NCI-H510A (cell line): ENCODE measurements at places on chromosomes 3 and 15.

- DNase-seq = no peak
Measured at GRCh38 chr3:163916596-163917560, 1161.4 kb downstream of the SI start.

GRCh38 chr3:86989006-86989405 is 1.9 kb downstream of the VGLL3 start:
- no peak for DNase-seq

- DNase-seq = peak; percentile 45
Measured at GRCh38 chr3:185332026-185332735, 30.8 kb upstream of the MAP3K13 start.

DNA sequence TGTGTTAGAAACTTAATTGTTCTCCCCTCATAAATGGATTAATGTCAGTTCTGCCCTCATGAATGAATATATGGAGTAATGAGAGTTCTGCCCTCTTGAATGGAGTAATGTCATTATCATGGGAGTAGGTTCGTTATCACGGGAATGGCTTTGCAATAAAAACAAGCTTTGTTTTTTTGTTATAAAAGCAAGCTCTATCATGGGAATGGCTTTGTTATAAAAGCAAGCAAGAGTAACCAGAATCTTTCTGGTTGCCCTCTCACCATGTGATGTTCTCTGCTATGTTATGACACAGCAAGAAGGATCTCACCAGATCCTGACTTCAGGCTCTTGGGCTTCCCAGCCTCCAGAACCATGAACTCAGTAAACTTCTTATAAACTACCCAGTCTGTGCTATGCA is 38.4 kb upstream of the UBL7 start:
- DNase-seq = no peak

DNA sequence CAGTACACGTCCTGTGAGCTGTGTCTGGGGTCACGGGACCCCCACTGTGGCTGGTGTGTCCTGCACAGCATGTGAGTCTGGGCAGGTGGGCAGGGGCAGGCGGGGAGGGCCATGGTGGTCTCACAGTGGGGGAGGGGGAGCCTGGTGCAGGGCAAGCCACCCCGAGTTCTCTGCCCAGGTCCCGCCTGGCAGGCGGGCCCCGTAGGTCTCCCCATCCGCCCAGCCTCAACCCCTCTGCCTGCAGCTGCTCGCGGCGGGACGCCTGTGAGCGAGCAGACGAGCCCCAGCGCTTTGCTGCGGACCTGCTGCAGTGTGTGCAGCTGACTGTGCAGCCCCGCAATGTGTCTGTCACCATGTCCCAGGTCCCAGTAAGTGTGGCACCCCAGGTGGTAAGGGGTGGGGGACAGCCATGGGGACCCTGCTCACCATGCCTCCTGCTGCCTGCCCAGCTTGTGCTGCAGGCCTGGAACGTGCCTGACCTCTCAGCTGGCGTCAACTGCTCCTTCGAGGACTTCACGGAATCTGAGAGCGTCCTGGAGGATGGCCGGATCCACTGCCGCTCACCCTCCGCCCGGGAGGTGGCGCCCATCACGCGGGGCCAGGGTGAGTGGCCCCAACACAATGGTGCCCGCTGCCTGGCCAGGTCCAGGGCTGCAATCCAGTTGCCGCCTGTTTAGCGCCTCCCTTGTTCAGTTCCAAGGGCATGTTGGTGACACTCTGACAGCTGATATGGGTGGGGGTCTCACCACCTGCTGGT is 21.9 kb downstream of the PLXNA1 start:
- no peak for DNase-seq

GRCh38 chr15:25422021-25422420 is 16.8 kb downstream of the UBE3A start:
- DNase-seq = no peak

GRCh38 chr3:49434731-49435130 is 5.6 kb upstream of the NICN1 start:
- no peak for DNase-seq

DNA sequence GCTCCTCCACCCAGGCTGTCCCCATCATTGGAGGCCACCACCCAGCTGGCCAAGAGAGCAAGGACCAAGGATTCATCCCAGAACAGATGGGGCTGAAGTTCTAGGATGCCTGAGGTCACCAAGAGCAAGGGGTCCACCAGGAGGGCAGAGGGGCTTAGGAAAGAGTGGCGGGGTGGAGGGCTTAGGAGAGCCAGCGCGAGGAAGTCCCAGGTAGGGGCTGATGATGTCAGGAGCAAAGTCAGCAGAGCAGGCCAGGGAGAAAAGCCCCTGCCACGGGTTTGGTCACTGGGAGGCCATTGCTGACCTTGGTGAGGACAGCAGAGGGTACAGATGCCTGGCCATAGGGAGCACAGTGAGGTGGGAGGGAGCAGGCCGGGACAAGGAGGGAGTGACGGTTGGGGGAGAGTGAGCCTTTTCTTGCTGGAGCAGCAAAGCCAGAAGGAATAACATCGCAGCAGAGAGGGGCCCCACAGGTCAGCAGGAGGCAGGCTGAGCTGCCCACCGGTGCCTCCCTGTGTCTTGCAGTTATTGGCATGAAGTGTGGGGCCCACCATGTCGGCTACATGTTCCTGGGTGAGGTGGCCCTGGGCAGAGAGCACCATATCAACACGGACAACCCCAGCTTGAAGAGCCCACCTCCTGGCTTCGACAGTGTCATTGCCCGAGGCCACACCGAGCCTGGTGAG is 5.2 kb downstream of the PARP3 start:
- no peak for DNase-seq

DNA sequence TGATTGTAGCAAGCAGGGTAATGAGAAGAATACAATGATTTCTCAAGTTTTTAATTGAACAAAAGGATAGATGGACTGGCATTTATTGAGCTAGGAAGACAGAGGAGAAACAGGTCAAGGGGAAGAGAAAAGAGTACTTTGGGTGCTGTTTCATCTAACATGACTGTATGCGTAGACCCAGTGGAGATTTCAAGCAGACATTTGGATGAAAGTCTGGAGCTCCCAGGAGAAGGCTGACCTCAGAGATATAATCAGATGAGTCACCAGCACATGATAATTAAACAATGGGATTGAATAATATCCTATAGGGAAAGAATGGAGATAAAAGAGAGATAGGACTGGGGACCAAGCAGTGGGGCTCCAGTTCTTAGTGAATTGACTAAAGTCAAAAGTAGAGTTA is 194.9 kb downstream of the ARRDC4 start:
- DNase-seq = no peak

GRCh38 chr3:168548719-168549118 is 453.0 kb upstream of the GOLIM4 start:
- DNase-seq = no peak

DNA sequence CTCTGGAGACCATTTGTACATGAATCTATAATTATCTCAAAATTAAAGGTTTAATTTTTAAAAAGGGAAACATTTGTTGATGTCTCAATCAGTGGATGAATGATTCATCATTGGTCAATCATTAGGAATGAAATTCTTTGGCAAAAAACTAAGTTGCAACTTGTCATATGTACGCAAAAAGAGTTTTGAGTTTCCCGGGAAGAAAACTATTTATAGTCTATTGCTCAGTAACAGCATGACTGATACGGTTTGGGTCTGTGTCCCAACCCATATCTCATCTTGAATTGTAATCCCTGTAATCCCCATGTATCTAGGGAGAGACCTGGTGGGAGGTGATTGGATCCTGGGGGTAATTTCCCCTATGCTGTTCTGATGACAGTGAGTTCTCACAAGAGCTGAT is 765.8 kb upstream of the ROBO1 start:
- no peak for DNase-seq

DNA sequence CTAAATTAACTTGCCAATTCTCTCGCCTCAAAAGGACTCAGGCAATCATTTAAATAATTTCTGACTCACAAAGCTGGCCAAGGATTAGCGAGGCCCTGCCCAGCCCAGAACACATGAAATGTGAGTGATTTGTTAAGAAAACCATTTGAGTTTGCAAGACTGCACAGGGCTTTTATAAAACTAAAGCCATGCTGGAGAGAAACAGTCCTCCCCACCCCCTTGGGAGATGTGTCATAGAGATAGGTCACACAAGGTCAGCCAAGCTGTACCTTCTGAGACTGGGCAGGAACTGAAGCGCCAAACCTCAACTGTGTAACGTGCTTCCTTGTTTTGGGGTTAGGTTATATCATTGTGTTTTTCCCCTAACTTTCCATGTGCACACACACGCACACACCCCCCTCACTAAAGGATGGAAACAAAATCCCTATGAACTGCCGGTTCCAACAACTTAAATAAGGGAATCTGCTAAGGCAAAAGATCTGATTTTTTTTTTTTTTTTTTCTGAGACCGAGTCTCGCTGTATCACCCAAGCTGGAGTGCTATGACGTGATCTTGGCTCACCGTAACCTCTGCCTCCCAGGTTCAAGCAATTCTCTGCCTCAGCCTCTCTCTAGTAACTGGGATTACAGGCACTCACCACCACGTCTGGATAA is 8.1 kb downstream of the SPATA12 start:
- DNase-seq = no peak

- no peak for DNase-seq
Measured at GRCh38 chr3:171803044-171803443, 7.2 kb downstream of the PLD1 start.

DNA sequence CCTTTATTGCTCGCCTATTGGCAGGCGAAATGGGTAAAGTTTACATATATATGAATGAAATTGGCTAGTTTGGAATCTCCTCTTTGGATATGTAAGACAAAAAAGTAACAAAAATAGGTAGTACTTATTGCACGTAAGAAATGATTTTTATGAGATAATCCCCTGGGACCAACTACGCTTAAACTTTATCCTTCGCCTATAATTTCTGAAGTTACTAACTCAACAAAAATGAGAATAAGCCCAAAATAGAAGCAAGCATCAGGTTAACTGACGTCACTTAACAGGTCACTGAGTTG is 438 bp upstream of the SLC49A4 start:
- no peak for DNase-seq

DNA sequence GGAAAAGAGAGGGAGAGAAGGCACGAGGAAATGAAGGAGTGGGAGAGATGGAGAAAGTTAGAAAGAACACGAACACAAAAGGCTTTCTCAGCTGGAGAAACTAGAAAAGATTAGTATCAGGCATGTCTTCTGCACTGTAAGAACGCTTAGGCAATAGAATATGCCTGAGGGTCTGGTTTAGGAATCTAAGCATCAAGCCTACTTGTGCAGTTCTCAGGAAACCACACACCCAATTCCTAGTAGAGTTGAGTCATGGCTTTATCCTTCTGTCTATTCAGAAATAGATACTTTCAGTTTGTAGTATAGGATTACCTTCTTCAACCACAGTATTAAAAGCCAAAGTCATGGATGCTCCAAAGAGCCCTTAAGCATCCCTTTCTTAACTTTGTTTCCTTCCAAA is 969.4 kb downstream of the NTRK3 start:
- DNase-seq = no peak

- DNase-seq = peak; percentile 17
Measured at GRCh38 chr15:63089260-63090043, 32.2 kb upstream of the LACTB start.

GRCh38 chr3:128432301-128432970 is 34.3 kb downstream of the DNAJB8 start:
- peak; percentile 21 for DNase-seq

GRCh38 chr3:175179055-175179454 is 319.9 kb downstream of the NAALADL2 start:
- DNase-seq = no peak

DNA sequence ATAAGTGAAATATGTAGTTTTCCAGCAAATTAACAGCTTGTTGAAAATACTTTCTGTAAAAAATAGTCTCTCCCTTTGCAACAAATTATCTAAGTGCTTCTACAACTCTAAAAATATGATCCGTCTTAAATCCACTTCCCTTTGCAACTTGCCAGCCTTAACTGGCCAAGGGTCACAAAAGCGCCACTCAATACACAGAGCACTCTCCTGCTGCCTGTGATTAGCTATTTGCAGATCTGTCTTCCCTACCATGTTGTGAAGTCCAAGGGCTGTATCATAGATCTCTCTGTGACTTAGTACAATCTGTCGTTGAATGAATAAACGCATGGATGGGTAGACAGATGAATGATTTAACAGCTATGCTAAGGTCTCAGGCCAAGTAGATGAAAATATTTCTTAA is 76.2 kb downstream of the ITGB5 start:
- DNase-seq = no peak

DNA sequence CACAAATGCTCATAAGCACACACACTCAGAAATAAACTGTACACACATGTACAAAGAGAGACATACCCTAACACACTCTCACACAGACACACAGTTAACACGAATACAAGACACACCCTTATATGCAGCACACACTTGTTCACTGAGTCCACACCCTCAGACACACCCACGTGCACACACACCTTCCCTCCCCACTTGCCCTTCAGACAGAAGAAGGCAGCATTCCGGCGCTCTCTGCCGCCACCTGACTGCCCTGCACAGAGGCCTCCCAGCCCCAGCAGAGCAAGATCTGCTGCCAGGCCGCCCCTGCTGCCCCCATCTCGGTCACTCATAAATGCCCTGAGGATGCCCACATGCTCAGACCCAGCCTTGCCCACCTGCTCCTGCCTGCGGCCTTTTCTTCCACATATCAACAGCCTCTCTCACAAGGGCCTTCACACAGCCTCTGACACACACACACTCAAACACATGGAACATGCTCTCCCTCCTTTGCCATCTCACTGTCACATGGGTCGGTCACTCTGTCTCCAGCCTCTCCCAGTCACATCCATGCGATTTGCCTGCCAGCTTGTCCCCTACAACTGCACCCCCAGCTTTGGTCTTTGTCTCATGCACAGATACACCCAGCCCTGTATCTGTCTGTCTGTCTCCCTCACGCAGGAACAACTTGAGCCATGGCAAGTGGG is 71.1 kb downstream of the EPHB3 start:
- DNase-seq = no peak

GRCh38 chr15:93982226-93982727 is 249.1 kb upstream of the MCTP2 start:
- no peak for DNase-seq

DNA sequence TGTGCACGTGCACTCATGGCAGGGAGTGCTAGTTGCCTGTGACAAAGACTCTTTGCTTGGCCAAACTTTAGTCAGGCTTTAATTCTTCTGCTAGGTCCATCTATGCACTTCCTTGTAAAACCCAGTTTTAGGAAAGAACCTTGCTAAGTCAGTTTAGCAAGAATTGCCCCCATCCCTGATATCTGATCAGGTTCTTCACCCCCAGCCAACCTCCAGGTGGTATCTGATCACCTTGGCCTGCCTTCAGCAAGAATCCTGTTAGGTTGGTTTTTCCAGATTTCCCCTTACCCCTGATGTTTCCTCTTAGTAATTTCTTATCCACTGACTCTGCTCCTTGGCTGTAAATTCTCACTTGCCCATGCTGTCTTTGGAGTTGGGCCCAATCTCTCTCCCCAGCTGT is 8.4 kb downstream of the HSPBAP1 start:
- DNase-seq = no peak

DNA sequence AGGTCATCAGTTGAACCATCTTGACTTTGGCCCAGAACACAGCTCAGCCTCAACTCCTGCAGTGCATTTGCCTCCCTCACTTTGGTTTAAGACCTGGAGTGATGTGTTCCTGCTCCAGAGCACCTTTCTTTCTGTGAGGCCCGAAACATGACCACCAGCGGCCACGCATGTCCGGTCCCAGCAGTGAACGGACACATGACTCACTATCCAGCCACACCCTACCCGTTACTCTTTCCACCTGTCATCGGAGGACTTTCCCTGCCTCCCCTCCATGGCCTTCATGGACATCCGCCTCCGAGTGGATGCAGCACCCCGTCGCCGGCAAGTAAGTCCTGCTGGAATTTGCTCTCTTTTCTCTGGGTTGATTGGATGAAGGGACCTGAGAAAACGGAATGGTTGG is 253.8 kb upstream of the RARB start:
- DNase-seq = no peak
